Activated CD8-positive, alpha-beta memory T cell treated with anti-CD3 and anti-CD28 coated beads for 1 hour (primary cell): ENCODE measurements at places on chromosomes 3 and 15.

- no peak for DNase-seq
These were observed 4.2 kb downstream of the FURIN start for GRCh38 chr15:90872486-90873184.

DNA sequence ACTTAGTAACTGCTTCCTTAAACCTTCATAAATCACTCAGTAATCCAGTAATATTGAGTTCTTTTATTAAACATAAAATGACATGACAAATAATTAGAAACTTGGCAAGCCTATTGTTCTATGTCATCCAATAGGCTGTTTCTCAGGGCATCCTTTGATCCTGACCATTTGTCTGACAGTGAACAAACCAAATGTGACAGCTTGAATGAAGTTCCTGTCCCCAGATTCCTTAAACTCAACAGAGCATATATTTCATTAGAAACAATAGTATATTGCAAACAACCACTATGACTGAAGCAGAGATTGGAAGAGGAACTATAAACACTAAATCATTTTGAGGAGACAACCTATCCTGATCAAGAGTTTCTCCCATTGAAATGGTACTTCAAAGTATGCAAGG is 113.6 kb upstream of the MDFIC2 start:
- no peak for DNase-seq

DNA sequence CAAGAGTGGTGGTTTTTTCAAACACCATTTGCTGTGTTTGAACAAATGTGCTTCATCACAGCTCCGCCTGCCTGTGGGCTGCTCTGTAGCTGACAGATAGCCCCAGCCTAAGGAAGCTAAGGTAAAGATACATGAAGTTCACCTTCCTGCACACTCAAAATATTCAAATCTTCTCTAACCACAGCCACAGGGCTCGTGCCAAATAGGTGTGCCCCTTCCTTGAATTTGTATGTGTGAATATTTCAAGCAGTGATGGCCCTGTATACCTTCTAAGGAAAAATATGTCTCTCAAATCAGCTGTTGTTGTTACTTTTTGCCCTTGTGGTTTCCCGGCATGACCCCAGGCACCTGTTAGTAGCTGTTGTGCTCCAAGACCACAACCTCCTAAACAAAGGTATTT is 92.8 kb downstream of the CCNL1 start:
- DNase-seq: no peak

- DNase-seq: no peak
These were observed 24.0 kb upstream of the ACP3 start for GRCh38 chr3:132293251-132293650.

DNA sequence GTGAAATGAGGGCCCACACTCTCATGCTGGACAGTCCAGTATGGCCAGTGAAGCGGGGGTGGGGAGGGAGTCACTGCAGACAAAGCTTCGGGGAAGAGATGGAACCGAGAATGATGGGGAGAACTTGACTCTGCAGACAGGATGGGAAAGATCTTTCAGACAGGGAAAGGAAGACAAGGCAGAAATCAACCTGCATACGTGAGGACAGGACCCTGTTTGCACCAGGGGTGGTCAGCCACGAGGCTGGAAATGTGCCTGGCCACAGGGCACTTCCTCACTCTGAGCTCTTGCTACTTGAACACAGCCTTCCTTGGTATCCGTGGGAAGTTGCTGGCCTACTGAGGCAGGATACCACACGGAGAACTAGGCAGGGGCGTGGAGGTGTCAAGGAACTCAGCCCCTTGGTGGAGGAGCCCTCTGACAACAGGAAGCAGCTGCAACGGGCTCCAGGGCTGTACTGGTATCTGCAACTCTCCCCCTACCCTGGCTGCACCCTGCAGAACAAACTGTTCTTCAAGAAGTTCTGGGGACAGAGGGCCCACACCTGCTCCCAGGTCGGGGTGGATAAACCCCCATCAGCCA is 9.3 kb upstream of the SRP14 start:
- DNase-seq: no peak

GRCh38 chr15:41809526-41810220 is 18.2 kb upstream of the JMJD7 start:
- no peak for DNase-seq

- DNase-seq: peak; percentile 65
These were observed 1.6 kb downstream of the RFTN1 start for GRCh38 chr3:16511681-16512434.

- no peak for DNase-seq
These were observed 264.7 kb upstream of the NECTIN3 start for GRCh38 chr3:110806924-110807323.

DNA sequence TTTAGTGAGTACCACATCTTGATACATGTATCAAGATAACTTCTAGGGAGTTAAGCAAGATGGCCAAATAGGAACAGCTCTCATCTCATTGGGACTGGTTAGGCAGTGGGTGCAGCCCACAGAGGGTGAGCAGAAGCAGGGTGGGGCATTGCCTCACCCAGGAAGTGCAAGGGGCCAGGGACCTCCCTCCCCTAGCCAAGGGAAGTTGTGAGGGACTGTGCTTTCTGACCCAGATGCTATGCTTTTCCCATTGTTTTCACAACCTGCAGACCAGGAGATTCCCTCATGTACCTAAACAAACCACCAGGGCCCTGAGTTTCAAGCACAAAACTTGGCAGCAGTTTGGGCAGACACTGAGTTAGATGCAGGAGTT is 665.0 kb upstream of the CBLB start:
- no peak for DNase-seq

DNA sequence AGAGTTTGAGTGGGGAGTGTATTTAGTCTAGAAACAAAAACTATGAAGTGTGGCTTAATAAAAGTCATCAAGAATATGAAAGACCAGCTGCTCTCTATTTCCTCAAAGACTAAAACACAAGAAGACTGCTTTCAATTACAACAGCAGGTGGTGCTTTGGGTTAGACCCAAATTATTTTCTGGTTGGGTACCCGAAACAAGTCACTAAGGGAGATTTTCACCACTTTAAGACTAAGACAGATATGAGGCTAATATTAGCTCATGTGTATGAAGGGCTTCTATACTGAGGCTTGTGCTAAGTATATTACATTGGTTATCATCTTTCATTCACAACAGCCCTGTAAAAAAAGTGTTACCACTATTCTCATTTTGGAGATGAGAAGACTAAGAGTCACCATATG is 43.1 kb downstream of the COL8A1 start:
- no peak for DNase-seq

DNA sequence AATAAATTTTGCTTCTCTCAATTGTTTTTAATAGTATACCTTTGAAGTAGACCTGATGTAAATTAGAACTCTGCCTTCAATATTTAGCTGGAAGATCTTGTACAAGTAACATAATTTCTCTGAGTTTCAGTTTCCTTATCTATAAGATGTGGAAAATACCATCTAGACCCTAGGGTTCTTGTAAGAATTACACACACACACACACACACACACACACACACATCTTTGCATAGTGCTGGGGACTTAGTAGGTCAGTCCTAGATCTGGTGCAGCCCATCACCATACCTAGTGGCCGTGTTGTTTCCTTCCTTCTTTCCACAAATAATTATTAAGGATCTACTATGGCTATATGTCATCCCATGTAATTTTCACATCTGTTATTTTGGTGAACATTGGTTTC is 11.0 kb downstream of the TRAT1 start:
- no peak for DNase-seq

- no peak for DNase-seq
These were observed 373.4 kb downstream of the DIPK2A start for GRCh38 chr3:144344925-144345548.

DNA sequence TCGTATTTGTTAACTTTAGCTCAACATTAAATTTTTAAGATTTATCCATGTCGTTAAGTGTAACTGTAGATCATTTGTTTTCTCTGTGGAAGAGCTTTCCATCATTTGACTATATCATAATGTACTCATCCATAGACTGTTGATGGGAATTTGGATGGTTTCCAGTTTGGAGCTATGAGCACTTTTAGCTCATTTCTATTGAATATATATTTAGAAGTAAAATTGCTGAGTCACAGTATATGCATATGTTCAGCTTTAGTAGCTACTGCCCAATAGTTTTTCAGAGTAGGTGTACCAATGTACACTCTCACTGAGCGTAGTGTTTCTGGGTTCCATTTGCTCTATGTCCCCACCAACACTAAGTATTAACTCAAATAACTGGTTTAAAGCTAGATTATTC is 263.0 kb downstream of the ULK4 start:
- DNase-seq: no peak

DNA sequence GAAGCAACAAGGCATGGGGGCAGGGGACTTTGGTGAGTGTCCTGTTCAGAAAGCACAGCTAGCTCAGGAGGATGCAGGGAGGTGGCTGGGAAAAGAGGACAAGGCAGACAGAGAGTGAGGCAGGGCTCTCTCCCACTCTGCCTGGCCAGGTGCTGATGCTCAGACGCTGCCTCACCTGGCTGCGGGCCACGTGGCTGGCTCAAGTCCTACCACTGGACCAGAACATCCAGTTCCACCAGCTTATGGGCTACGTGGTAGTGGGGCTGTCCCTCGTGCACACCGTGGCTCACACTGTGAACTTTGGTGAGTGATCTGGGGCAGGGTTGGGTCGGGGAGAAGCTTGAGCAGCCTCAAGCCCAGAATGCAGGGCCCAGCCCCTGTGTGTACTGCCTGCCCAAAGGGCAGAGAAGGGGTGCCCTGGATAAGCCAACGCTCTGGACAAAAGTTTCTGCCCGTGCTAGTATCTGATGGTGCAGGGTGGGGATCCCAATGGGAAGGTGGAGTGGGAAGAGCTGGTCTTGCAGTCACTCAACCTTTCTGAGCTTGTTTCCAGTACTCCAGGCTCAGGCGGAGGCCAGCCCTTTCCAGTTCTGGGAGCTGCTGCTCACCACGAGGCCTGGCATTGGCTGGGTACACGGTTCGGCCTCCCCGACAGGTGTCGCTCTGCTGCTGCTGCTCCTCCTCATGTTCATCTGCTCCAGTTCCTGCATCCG is 20.9 kb downstream of the NOX5 start:
- no peak for DNase-seq

DNA sequence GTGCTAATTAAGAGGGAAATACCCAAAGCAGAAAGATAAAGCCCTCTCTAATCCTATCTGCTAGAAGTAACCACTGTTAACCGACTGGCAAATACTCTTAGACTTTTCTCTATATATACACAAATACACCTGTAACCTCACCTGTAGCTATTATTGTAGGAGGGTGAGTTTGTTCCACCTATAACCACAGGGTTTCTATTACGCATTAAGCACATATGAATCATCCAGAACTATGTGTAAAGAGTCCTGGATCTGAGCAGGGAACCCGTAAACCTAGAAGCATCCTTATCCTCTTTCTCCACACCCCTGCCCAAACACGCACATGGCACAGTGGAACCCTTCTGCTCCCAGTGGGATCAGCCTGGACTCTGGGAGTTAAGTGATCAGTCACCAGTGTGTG is 172.8 kb upstream of the C2CD4B start:
- no peak for DNase-seq

DNA sequence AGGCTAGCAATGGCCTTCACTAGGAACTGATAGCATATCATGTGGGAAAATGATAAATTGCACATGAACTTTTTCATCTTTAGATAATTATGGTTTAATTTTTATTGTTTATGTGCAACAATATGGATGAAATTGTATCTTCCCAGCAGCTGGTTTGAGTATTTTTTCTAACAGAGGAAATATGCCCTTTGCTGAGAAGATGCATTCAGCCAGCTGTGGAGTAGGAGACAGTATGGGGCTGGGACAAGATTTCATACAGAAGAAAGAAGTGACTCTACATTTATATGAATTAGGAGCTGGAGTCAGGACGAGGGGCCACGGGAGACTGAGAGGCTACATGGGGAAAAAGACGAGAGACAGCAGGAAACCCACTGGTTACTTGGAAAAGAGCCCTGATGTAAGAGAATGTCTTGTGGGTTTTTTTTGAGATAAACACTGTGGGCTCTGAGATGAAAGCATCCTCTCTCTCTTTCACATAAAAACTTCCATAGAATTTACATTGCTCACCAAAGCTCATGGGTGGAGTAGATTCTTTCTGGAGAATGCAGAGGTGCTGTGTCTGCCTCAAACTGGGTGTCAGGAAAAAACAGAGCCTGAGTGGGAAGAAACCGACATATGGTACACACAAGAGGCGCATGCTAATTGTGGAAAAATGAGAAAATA is 115.2 kb upstream of the PDZRN3 start:
- no peak for DNase-seq

DNA sequence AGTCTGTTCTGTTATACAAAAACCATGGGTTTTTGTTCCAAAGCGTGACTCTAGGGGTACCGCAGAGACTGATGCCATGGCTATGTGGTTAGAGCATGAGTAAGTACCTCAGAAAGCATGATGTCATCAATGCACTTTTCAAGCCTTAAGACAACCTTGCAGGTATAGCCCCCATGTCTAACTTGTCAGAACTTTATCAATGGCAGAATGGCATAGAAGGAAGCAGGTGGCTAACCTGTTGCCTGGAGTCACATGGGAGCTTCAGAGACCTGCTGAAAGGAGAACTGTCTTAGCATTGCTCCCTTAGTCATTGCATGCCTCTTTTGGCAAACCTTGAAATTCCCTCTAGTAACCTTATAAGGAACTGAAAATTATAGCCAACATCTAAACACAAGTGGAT is 52.5 kb downstream of the EOMES start:
- no peak for DNase-seq

DNA sequence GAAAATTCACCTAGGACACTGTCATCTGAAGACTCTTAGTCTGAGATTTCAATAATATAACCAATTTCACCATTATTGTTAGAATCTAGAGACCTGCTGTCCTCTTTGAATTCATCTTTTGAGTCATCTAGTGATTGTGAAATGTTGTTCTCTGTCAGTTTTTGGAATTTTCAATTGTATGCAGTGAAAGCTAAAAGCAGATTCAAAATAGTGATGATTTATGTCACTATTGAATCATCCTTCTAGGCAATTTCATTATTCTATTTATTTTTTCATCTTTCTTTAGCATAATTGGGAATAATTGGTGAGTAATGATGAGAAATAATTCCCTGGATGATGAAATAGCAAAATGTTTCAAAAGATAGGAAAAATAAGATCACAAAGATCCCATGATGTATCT is 101.7 kb upstream of the EIF1B start:
- no peak for DNase-seq

DNA sequence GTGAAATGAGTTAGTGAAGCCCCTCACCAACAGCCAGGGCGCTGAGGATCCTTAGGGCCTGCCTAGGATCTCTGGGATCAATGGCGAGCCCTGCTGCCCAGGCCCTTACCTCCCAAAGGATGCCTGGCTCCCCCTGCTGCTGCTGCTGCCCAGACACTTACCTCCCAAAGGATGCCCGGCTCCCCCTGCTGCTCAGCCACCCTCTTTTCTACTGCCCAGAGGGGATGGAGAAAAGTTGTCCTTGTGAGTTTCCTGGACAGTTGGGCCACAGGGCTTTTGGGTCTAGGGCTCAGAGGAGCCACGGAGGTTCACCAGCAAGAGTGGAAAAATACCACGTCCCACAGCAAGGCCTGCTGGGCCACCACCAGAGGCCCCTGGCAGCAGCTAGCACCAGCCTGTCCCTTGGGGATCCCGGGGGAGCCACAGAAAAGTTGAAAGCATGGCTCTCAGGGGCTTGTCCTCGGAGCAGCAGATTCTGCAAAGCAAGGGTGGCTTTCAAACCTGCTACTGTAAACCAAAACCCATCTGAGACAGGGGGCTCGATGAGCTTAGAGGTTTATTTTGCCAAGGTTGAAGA is 59.4 kb downstream of the SLC6A6 start:
- DNase-seq: no peak

- no peak for DNase-seq
These were observed 73.8 kb downstream of the SYNPR start for GRCh38 chr3:63352008-63352279.

GRCh38 chr15:88003541-88004327 is 252.8 kb downstream of the NTRK3 start:
- no peak for DNase-seq

GRCh38 chr3:151267066-151267465 is 11.3 kb downstream of the P2RY14 start:
- no peak for DNase-seq
